ENCODE measurements at places on chromosomes 7 and 10.

GRCh38 chr7:70212281-70212680, 614.0 kb downstream of the AUTS2 start:
- no peaks in the 10 kb centered on the region for H3K36me3 ChIP-seq
- no peak overlapping the region for H3K27ac ChIP-seq

DNA sequence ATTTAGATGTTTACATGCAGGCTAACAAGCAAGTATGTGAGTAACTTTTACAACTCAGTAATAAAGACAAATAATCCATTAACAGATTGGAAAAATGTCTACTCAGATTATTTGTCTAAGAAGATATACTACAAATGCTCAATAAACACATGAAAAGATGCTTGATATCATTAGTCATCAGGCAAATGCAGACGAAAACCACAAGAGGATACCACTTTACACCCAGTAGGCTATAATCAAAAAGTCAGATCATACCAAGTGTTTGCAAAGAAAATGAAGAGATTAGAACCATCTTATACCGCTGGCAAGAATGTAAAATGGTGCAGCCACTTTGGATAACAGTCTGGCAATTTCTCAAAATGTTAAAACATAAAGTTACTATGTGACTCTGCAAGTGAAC, 84.1 kb downstream of the MALSU1 start:
- H3K27ac ChIP-seq, result no peak overlapping the region
- H3K4me1 ChIP-seq, result no peaks in the 10 kb centered on the region
- peaks cover 27% of the 10 kb centered on the region for H3K36me3 ChIP-seq
- DNase-seq, result no peak
- H3K27me3 ChIP-seq, result no peaks in the 10 kb centered on the region

DNA sequence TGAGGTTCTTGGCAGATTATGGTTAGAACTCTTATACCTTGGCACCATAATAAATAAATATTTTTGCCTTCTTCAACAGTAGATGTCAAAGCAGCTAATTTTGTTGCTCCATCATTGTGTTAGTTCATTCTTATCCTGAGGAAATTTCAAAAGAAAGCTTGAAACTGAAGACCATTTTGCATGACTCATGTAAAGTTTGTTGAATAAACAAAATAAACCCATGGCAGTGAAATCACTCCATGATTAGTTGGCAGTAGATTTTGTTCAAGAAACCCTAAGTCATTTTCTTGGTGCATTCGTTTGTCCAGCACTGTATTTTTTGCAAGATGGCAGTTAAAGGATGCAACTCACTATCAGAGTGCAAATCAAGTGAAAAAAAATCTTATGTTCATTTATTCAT, 91.6 kb downstream of the HECW1 start:
- no peak for DNase-seq
- H3K36me3 ChIP-seq, result no peaks in the 10 kb centered on the region
- H3K4me1 ChIP-seq, result peaks cover 7% of the 10 kb centered on the region
- H3K27me3 ChIP-seq, result no peaks in the 10 kb centered on the region
- no peak overlapping the region for H3K27ac ChIP-seq

DNA sequence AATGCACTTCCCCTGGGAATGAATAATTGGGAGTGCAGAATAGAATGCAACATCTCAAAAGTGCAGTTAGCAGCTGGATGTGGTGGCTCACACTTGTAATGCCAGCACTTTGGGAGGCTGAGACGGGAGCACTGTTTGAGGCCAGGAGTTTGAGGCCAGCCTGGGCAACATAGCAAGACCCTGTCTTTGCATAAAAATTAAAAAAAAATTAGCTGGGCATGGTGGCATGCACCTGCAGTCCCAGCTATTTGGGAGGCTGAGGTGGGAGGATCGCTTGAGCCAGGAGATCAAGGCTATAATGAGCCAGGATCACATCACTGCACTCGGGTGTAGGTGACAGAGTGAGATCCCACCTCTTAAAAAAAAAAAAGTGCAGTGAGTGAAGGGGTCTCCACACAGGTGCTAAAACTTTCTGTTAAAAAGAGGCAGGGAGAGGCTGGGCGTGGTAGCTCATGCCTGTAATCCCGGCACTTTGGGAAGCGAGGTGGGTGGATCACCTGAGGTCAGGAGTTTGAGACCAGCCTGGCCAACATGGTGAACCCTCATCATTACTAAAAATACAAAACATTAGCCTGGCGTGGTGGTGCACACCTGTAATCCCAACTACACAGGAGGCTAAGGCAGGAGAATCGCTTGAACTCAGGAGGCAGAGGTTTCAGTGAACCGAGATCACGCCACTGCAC, 13.5 kb upstream of the ZMIZ1 start:
- no peaks in the 10 kb centered on the region for H3K36me3 ChIP-seq
- H3K4me3 ChIP-seq, result no peak overlapping the region
- H3K27ac ChIP-seq, result no peak overlapping the region
- no peaks in the 10 kb centered on the region for H3K27me3 ChIP-seq

GRCh38 chr7:1109581-1110310, 21.8 kb downstream of the GPER1 start:
- no peaks in the 10 kb centered on the region for H3K36me3 ChIP-seq
- H3K27me3 ChIP-seq, result no peaks in the 10 kb centered on the region

GRCh38 chr10:5117026-5117425, 22.8 kb downstream of the AKR1C3 start:
- no peak overlapping the region for H3K4me3 ChIP-seq
- H3K27ac ChIP-seq, result no peak overlapping the region
- DNase-seq, result no peak
- H3K27me3 ChIP-seq, result no peaks in the 10 kb centered on the region
- no peaks in the 10 kb centered on the region for H3K4me1 ChIP-seq

GRCh38 chr7:55572378-55573233, at the start of gene VOPP1:
VOPP1 (minus strand) TSS chr7:55572502; CDS start chr7:55572324, 178 bp downstream.
- H3K27ac ChIP-seq, result no peak within 1 kb of the TSS
- H3K27me3 ChIP-seq, result peaks cover 33% of the 10 kb centered on the region
- peak within 1 kb of the TSS; percentile 95 for H3K4me3 ChIP-seq
- H3K36me3 ChIP-seq, result no peaks in the 10 kb centered on the region

GRCh38 chr10:78570633-78571235, 498.0 kb upstream of the ZMIZ1 start:
- DNase-seq, result no peak
- no peaks in the 10 kb centered on the region for H3K27me3 ChIP-seq
- H3K36me3 ChIP-seq, result no peaks in the 10 kb centered on the region
- H3K27ac ChIP-seq, result peak overlapping the region; percentile 60
- peaks cover 43% of the 10 kb centered on the region for H3K4me1 ChIP-seq

All from neural crest cell (in vitro differentiated cells).